ENCODE measurements at places on chromosomes 1 and 21.

DNA sequence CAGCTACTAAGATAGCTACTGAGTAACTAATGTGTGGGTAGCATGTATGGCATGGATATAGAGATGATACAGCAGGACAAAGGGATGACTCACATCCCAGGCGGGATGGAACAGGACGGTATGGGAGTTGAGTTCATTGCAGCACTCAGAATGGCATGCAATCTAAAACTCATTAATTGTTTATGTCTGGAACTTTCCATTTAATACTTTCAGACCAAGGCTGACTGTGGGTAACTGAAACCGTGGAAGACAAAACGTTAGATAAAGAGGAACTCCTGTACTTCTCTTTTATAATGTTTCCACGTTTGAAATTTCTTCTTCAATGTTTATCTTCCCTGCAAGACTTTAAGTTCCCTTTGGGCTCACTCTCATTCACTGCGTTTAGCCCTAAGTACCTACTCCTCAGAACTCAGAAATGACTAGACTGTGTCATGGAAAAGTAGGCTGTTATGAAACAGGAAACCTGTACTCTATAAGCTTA, 151.9 kb downstream of the MAGI3 start:
- no peak for DNase-seq

DNA sequence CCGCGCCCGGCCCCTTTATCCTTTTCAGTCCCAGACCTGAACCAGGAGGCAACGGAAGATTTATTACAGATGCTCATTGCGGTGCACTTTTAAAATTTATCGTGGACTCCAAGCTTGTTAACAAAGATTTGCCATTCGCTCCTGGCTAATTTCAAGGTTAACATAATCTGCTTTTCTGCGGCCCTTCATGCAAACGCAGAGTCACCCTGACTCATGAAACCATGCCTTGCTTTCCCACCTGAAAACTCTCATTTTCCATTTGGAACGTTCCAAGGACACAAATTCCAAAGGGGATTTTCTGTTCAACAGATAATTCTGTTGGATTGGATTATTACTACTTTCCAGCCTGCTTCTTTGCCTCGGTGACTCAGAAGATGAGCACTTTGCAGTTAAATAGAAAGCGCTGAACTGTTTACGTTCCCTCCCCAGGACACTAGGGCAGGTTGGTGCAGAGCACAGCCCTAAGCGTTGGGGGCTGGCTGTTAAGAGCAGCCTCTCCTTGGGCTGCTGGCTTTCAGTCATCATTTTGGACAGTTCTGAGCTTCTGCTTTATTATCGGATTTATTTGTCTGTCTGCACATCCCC, 51.1 kb downstream of the CD247 start:
- no peak for DNase-seq

DNA sequence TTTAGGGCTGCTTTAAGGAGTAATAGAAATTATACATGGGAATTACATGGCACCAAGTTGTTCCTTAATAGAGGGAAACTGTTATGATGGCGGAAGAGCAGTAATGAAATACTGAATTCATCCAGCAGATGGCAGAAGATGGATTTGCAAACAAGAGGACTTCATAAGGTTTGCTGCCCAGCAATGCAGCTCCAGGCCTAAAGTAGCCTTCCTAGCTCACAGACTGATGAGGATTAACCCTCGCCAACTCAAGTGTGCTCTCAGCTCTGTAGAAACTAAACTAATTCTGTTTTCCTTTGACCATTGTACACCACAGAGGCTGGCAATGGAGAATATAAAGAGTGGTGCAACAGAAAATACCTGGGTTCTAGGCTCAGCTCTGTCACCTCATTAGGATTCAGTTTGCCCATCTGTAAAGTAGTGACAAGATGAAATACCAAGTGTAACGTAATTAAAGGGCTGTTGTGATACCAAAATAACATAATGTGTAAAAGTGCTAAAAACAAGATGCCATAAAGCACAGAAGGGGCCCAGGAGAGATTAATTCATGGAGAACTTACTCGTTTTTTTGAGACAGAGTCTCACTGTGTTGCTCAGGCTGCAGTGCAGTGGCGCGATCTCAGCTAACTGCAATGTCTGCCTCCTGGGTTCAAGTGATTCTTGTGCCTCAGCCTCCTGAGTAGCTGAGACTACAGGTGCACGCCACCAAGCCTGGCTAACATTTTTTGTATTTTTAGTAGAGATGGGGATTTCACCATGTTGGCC, 102.4 kb upstream of the SERBP1 start:
- peak; percentile 68 for DNase-seq

GRCh38 chr21:21101911-21102310, 103.7 kb downstream of the NCAM2 start:
- DNase-seq = peak; percentile 5

GRCh38 chr1:168091720-168092550, 44.8 kb downstream of the GPR161 start:
- DNase-seq = no peak

DNA sequence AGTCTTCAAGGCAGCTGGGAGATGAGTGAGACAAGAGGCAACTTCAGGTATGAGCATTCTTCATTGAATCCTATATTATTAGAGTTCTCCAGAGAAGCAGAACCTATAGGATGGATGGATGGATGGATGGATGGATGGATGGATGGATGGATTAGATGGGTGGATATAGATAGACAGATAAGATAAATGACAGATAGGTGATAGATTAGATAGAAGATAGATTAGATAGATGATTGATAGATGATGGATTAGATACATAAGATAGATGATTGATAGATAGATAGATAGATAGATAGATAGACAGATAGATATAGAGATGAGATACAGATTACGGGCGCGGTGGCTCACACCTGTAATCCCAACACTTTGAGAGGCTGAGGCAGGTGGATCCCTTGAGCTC, 43.2 kb upstream of the SPOCD1 start:
- no peak for DNase-seq

DNA sequence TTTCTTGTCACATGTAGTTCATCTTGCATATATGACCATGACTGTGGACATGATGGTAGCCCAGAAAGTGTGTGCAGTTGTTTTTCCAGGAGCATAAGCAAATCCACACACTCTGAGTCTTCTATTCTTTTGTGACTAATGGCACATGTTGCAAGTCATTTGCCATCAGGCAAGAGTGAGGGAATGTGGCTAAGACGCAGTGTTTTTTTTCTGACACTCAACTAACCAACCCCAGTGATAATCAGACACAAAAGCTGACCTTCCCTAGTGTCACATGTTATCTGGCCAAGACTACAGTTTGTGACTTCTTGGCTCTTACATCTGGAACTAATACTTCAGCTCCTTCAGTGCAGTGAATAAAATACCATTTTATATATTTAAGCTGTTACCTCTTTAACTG, 108.8 kb downstream of the ITSN1 start:
- DNase-seq = no peak

DNA sequence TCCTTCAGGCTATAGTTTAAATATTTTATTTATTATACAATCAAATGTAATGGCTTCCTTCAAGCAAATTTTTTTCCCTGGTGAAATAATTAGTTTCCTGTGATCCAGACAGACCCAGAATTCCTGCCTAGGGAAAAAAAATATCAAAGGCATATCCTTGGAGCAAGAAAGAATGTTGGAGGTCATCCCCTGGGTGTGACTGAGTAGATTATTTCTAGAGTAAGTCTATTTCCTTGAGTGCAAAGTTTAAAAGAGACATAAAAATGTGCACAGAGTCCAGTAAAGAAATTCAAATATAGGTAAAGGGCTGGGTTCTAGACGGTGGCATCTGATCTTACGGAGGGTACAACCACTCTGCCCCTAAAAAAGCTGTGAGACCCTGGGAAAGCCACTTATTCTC, 32.2 kb upstream of the SAMD13 start:
- DNase-seq = peak; percentile 61

- DNase-seq = no peak
Observed at GRCh38 chr1:206537141-206537540, 29.8 kb downstream of the RASSF5 start.
